ENCODE measurements at places on chromosomes 3 and 15. TPM values are rescaled to one million over a fixed set of nuclear protein-coding genes. Genes with fewer than 3 reads are reported as not detected.
A peak's percentile ranks its signal among the peaks of the same experiment; 100 is the strongest.

SAXO2 gene
- not detected for total RNA-seq

DNA sequence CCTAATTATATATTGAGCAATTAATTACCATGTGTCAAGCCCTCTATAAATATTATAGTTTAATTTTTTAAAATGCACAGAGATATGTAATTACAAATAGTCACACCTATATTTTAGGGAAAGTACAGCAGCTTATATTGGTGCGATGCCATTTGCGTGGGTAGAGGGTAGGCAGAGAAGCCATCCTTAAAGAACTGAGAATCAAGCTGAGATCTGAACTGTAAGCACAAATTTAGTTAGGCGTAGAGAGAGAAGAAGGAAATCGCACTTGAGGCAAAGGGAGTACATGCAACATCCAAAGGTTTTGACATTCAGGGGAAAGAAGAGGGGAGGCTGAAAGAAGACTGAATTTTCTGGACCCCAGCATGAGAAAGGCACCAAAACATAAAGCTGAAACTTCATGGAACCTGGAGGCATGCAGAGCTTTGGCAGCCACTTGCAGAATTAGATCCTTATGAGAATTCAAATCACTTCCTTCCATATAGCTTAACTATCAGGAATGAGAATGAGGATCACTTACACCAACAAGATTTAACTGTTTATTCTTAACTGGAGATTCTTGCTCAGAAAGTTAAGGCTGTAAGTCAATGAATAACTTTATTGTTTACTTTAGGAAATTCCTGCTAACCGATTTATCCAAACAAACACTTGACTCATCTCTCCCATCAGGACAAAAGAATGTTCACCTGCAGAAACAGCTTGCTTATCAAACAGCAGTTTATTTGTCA is 114.3 kb downstream of the TGFBR2 start:
- no peaks in the 10 kb centered on the region for H3K36me3 ChIP-seq
- H3K4me1 ChIP-seq: no peaks in the 10 kb centered on the region
- H3K4me3 ChIP-seq: no peak overlapping the region
- H3K27me3 ChIP-seq: no peaks in the 10 kb centered on the region
- DNase-seq: no peak

SLCO2A1 gene
- total RNA-seq: 15.1 TPM

DLEC1 gene
- 0.35 TPM for total RNA-seq

RYR3 gene
- total RNA-seq: 0.11 TPM

- no peaks in the 10 kb centered on the region for H3K36me3 ChIP-seq
- peak overlapping the region; percentile 72 for H3K27ac ChIP-seq
- H3K4me3 ChIP-seq: no peak overlapping the region
- no peaks in the 10 kb centered on the region for H3K27me3 ChIP-seq
- no peak for DNase-seq
- H3K4me1 ChIP-seq: peaks cover 21% of the 10 kb centered on the region
Measured at GRCh38 chr15:100901296-100901695, 17.9 kb upstream of the LRRK1 start.

GRCh38 chr3:69092030-69092516 is 7.3 kb downstream of the ARL6IP5 start:
- H3K36me3 ChIP-seq: no peaks in the 10 kb centered on the region
- no peak for DNase-seq
- no peaks in the 10 kb centered on the region for H3K27me3 ChIP-seq
- H3K4me1 ChIP-seq: peaks cover 97% of the 10 kb centered on the region
- peak overlapping the region; percentile 53 for H3K27ac ChIP-seq
- no peak overlapping the region for H3K4me3 ChIP-seq

- H3K36me3 ChIP-seq: peaks cover 7% of the 10 kb centered on the region
- no peak for DNase-seq
- peak overlapping the region; percentile 74 for H3K27ac ChIP-seq
- peak overlapping the region; percentile 43 for H3K4me3 ChIP-seq
Measured at GRCh38 chr3:57890874-57891273, 117.3 kb upstream of the FLNB start.

DNA sequence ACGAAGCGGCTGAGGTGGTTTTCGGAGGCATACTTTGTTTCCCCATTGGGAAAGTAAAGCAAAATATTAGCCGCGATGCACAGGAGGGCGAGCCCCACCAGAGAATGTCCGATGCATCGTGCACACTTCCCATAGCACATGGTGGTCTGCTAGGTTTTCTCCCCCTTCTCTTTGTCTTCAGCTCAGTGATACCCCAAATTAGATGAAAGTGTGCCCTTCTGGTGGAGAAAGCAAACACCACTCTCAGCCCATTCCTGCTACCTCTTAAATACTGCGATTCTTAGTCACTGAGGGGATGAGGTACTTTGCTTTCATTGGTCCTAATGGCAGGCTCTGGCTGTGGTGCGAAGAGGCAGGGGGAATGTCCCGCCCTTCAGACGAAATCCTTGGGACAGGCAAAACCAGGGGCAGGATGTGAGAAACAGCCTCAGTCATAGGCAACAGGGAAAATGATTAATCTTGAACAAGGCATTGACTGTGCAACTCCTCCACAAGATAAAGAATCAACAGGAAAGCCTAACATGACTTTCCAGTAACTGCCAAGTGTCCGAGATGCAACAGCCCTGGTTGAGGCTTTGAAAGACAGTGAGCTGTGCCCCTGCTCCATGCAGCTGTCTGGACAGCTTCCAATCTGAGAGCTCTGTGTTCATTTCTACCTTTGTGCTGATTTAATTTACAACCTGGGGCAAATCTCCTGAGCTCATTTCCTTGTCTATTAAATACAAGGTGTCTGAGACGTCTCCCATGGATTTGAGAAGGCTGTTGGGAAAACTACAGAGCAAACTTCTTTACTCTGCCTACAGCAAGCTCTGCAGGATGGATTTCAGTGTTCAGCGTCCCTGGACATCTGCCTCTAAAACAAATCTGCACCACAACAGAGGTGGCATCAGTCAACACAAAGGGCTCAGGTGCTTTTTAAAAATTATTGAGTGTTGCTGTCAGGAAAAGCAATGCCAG is at the start of gene TM4SF1:
Gene TM4SF1 (minus strand): TSS at position 242 of the 957 bp plus-strand sequence. CDS start 102 bp downstream, at position 140.
- H3K36me3 ChIP-seq: peaks cover 12% of the 10 kb centered on the region
- H3K27me3 ChIP-seq: no peaks in the 10 kb centered on the region
- peak within 1 kb of the TSS; percentile 75 for H3K27ac ChIP-seq
- H3K4me1 ChIP-seq: no peaks in the 10 kb centered on the region
- H3K4me3 ChIP-seq: peak within 1 kb of the TSS; percentile 55
- peak; percentile 85 for DNase-seq

GRCh38 chr3:10753964-10754363 is 62.1 kb upstream of the SLC6A11 start:
- H3K27ac ChIP-seq: no peak overlapping the region
- no peak overlapping the region for H3K4me3 ChIP-seq
- no peaks in the 10 kb centered on the region for H3K36me3 ChIP-seq
- no peak for DNase-seq
- H3K27me3 ChIP-seq: no peaks in the 10 kb centered on the region

DNA sequence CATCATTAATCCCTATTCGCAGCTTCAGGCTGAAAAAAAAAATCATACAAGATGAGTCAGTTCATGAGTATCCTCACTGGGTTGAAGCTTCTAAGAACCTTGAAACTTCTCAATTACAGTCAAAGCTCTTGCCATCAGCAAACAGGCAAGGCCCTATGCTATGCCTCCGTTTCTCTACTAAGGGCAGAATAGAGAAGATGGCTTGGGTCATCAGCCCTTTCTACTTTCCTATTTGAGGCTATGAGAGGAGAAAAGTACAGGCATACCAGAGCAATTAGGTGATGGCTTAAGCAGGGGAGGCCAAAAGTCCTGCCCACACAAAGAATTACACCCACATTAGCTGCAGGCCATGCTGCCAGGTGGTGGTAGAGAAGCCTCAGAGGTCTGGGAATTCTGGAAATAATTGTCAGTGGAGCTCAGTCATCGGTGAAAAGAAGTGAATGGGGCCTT is 89.0 kb downstream of the MRPL46 start:
- no peak for DNase-seq
- H3K27me3 ChIP-seq: no peaks in the 10 kb centered on the region
- H3K4me3 ChIP-seq: no peak overlapping the region
- H3K36me3 ChIP-seq: no peaks in the 10 kb centered on the region
- peaks cover 9% of the 10 kb centered on the region for H3K4me1 ChIP-seq
- no peak overlapping the region for H3K27ac ChIP-seq

DNA sequence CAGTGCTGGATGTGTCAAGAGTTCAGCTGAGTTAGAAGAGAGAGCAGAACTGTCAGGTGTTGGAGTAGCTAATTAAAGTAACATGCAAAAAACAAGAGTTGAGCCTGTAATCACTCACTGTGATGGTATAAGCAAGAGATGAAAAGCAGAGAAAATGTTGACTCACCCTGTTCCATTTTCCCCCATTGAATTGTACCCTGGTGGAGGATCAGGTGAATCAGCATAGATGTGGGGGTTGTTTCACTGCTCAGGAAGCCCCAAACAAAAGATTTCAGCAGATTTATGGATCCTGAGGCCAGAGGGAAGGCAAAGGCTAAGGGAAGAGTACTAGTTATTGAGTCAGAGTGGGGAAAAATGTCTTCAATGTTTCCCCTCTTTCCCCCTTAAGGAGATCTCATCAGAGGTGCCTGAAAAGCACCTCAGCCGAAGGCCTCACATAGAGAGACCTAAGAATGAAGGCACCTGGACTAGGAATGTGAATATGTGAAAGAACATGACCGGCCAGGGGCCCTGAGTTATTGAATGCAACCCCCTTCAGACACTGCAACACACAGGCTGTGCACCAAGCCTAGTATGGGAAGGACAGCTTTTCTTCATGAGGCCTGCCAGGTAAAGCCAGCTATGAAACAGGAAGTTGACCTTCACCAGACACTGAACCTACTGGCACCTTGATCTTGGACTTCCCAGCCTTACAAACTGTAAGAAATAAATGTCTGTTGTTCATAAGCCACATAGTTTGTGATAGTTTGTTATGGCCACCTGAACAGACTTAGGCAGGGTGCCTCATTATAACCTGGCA is 90.1 kb downstream of the TMCO5A start:
- H3K27ac ChIP-seq: no peak overlapping the region
- no peaks in the 10 kb centered on the region for H3K4me1 ChIP-seq
- no peaks in the 10 kb centered on the region for H3K27me3 ChIP-seq
- H3K36me3 ChIP-seq: no peaks in the 10 kb centered on the region
- no peak for DNase-seq
- H3K4me3 ChIP-seq: no peak overlapping the region

FOXL2 gene
- not detected for total RNA-seq

DNA sequence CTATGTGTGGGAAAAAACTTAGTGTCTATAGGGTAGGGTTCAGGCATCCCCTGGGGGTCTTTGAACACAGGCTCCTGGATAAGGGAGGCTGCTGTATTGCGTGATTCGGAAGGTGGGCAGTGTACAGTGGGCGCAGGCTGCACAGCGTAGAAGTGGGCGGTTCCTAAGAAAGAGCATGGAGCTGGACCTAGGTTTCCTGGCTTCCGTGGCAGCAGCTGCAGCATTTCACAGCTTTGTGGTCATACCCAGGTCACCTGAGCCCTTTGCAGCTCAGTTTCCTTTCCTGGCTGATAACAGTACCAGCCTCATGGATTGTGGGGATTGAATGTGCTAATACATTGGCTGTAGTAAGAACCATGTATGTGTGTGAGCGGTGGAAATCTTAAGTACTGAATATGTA is 22.2 kb downstream of the CFAP100 start:
- H3K36me3 ChIP-seq: no peaks in the 10 kb centered on the region
- no peaks in the 10 kb centered on the region for H3K4me1 ChIP-seq
- peaks cover 8% of the 10 kb centered on the region for H3K27me3 ChIP-seq
- no peak overlapping the region for H3K4me3 ChIP-seq

DNA sequence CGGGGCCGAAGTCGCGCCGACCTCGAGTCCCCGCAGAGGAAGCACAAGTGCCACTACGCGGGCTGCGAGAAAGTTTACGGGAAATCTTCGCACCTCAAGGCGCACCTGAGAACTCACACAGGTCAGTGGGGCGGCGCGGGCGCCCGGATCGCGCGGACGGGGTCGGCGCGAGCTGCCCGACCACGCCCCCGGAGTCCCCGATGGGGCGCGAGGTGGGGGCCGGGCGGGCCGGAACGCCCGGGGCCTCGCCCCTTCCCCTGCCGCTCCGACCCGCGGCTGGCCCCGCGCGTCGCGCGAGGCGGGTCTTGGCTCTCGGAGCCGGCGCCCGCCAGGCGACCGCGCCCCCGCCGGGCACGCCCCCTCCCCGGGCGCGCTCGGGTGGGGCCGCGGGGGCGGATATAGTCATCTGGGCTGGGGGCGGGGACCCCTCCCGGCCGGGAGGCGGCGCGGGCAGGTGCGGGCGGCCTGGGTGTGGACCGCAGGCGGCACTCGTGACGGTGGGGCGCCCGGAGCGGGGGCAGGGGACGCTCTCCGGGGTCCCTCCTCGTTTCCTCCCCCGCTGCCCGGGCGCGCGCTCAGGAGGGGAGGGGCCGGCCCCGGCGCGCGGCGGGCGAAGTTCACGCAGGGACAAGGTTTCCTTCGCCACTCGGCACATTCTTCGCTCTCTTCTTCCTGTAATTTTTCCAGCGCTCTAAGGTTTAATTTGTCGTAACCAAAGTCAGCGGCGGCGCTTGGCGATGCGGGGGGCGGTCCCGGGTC is 1.2 kb downstream of the KLF13 start:
- H3K27ac ChIP-seq: peak overlapping the region; percentile 100
- peaks cover 66% of the 10 kb centered on the region for H3K4me1 ChIP-seq
- H3K4me3 ChIP-seq: peak overlapping the region; percentile 88
- DNase-seq: no peak

GRCh38 chr3:178246004-178246403 is 290.2 kb upstream of the KCNMB2 start:
- no peaks in the 10 kb centered on the region for H3K27me3 ChIP-seq
- H3K4me1 ChIP-seq: no peaks in the 10 kb centered on the region
- DNase-seq: no peak

ZMYND10 gene
- total RNA-seq: 0.26 TPM

STAC gene
- total RNA-seq: not detected

DNA sequence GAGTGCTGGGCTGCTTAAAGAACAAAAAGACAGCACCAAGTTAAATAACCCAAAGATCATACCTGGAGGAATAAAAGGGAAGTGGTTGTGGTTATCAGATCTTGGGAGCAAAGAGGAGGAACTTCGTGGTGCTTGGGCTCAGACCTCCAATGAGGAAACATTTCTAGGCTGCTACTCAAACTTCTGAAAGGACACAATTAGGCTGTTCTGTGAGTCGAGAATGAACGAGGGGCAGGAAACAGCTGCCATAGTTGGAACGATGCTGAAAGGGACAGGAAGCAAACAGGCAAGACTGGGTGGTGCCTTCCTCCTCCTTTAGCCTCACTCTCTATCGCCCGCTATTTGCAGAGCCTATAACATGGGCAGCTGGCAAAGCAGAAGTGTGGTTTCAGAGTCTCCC is 276.3 kb upstream of the ARRDC4 start:
- no peak overlapping the region for H3K4me3 ChIP-seq
- H3K4me1 ChIP-seq: no peaks in the 10 kb centered on the region
- H3K27me3 ChIP-seq: no peaks in the 10 kb centered on the region
- H3K36me3 ChIP-seq: no peaks in the 10 kb centered on the region

- H3K4me1 ChIP-seq: peaks cover 15% of the 10 kb centered on the region
- no peak overlapping the region for H3K4me3 ChIP-seq
- H3K27ac ChIP-seq: no peak overlapping the region
- no peaks in the 10 kb centered on the region for H3K36me3 ChIP-seq
- no peaks in the 10 kb centered on the region for H3K27me3 ChIP-seq
Measured at GRCh38 chr3:126956361-126956760, 26.6 kb upstream of the PLXNA1 start.

All from right atrium auricular region (tissue), 2 donors.